ENCODE measurements at places on chromosomes 13 and 19.

- DNase-seq: no peak
These were observed 14.6 kb downstream of the AP2A1 start for GRCh38 chr19:49781394-49781793.

DNA sequence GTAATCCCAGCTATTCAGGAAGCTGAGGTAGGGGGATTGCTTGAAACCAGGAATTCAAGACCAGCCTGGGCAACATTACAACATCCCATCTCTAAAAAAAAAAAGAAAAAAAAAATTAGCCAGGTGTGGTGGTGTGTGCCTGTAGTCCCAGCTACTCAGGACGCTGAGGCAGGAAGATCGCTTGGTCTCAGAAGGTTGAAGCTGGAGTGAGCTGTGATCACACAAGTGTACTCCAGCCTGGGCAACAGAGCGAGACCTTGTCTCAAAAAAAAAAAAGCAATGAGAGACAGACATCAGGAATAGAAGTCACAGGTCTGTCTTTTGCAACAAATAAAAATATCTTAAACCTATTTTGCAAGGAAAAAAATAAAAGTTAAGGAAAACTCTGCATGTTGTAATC, 23.3 kb downstream of the TMEM38A start:
- no peak for DNase-seq

GRCh38 chr19:2887391-2887914, 13.3 kb upstream of the ZNF57 start:
- DNase-seq: peak; percentile 36

GRCh38 chr19:30692181-30692811, 320.1 kb downstream of the ZNF536 start:
- DNase-seq: no peak

DNA sequence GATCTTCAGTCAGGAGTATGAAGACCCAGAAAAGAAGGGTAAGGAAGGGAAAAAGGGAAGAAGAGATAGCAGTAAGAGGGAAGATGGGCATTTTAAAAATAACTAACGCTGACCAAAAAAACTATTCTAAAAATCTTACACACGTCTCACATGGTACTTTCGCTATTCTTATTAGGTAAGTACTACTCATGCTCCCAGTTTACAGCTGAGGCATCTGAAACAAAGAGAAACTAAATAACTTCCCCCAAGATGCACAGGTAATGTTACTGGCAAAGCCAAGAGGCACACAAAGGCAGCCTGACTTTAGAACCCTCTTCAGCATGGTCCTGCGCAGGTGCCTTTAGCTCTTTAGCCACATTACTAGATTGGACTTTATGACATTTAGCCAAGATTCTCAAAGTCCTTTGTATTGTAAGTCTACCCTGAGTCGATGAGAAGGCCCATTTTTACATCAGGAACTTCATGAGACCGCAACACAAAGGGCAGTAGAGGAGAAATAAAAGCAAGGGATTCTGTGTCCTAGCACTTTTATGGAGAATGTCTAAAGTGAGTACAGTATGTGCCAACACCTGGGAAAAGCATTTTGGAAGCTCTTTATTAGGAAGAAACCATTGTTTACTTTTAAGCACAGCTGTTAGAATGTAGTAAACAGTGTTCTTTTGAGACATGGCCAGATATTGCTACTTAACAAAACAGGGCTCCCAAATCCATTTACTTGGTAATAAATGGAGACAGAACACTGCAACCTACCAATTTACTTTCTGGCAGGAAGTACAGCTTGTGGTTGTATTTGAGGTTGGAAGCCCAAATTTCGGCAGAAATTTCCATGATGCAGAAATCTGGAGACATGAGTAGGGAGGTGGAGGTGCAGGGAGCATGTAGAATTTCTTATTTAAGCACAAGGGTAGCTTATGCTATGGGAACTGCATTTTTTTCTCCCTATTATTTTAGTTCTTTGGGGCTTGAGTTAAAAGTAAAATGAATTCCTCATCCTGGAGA, 250.7 kb downstream of the KCTD12 start:
- DNase-seq: no peak

- peak; percentile 21 for DNase-seq
These were observed 35.9 kb upstream of the ZSCAN5A start for GRCh38 chr19:56350416-56351045.

DNA sequence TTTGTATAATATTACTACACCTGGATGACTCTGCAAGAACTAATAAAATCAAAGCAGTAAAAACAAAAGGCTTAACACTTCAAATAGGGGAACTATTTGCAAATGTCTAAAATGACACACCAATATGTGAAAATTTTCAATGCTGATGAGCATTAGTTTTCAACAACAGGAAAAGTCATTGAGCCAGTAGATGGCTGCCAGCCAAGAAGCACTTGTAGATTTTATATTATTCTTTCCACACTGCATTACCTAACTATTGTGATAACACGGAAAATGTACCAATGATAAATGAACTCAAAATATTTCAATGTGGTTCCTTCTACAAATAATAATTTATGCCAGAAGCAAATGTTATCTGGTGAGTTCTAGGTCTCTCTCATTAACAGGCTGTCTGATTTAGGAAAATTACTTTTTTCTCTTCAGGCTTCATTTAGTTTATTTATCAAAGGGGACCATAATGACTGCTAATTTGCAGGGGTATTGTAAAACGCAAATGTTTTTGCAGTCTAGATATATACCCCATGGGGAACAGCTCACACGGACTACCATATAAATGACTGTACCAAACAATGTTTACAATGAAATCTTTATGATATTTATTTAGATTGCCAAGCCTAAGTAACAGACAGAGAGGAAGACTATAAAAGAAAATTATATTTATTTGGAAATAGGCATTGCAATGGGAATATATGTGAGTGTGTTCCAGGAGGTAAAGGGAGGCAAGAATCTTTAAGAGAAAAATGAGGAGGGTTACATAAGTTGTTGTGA, 407.8 kb downstream of the LIG4 start:
- no peak for DNase-seq

- DNase-seq: no peak
These were observed 23.9 kb upstream of the KLF5 start for GRCh38 chr13:73034901-73035300.

GRCh38 chr19:47762615-47763308, 15.7 kb upstream of the SELENOW start:
- DNase-seq: no peak

DNA sequence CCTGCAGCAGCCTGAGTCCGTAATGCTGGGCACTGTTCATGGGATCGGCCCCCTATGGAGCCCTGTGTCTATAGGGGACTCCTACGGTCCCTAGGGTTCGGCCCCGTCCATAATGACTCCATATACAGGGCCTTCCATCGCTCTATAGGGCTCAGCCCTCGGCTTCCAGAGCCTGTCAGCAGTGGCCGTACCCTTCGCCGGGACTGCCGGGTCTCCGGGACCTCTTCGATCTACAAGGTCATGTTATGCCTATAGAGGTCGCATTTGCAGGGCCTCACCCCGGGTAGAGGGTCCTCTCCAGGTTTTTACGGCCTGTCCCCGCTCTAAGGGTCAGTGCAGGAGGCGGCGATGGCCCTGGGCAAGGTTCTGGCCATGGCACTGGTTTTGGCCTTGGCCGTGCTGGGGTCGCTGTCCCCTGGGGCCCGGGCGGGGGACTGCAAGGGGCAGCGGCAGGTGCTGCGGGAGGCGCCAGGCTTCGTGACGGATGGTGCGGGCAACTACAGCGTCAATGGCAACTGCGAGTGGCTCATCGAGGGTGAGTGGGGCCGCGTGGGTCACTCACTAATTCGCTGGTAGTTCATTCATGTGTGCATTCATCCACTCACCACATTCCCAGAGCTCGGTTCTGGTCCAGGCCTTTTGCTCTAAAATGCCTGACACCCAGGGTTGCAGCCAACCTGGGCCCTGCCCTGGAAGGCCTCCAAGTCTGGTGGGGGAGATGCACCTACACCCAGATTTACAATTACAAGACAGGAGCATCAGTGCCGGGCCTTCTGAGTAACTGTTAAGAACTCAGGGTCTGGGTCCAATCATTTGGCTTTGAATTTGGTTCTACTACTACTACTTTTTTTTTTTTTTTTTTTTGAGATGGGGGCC, 699 bp downstream of the MEGF8 start:
- DNase-seq: no peak

DNA sequence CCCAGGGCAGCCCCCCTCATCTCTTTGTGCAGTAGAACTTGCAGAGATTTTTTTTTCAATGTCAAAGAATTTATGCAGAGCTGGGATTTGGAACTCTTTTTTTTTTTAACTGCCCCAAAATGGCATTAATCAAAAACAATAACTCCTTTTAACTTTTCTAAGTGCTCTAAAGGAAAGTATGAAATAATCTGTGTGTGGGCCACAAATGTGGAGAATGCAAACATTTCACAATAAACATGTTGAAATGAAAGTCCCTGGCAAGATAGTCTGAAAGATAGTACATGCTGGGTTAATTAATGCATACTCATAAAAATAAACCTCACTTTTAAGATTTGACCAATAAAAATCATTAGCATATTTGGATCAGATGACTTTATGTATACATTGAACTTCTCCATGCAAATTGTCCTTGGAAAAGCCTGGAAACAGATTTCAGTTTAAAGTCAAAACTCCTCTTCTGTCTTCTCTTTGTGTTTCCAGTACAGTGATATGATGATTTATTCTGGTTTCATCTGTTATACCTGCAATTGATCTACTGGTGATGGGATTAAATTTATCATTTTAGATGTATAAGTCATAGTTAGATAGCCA, 30.5 kb upstream of the ZNF536 start:
- DNase-seq: no peak

GRCh38 chr19:49672131-49672919, 4.7 kb upstream of the PRMT1 start:
- peak; percentile 82 for DNase-seq

GRCh38 chr19:32197896-32198882, 147.2 kb upstream of the ZNF507 start:
- no peak for DNase-seq

- DNase-seq: no peak
These were observed 17.2 kb downstream of the GTF2F2 start for GRCh38 chr13:45137526-45137925.

- no peak for DNase-seq
These were observed 9.1 kb downstream of the NOP53 start for GRCh38 chr19:47754206-47755064.

- peak; percentile 44 for DNase-seq
These were observed 50.6 kb downstream of the CELF5 start for GRCh38 chr19:3274942-3275582.

DNA sequence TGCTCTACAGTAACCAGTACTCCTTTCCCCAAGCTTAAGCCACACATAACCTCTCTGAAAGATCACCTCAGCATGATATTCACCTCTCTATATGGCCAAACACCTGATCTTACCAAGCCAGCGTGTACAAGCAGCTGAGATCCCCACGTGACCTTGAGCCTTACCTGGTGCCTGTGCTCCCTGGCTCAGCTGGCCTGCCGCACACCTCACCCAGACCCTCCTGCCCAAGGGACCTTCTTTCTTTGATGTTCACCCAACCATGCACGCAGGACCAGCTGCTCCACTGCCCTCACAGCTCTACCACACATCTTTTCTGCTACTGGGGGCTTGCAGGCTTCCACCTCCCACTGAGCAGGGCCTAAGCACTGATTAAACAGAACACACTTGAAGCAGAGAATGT, 9.0 kb downstream of the DHRS12 start:
- no peak for DNase-seq

- DNase-seq: peak; percentile 16
These were observed 1585.4 kb downstream of the EFNB2 start for GRCh38 chr13:104949840-104950740.

DNA sequence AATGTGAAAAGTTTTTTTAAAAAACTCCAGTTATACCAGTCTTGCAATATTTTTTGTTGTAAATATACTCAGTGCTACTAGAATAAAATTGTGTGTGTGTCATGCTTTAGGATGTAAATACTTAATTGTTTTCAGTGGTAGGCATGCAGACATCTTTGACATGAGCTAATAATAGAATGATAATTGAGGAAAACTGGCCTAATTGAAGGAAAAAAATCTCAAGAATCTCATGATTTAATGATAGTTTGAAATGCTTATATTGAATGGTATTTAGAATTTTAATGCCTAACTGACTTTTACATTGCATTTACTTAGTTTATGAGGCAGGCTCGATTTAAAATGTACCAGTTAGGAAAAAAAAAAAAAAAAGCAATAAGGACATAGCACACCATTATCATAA, 3.2 kb upstream of the MAB21L1 start:
- no peak for DNase-seq
